ENCODE measurements at places on chromosomes 1 and 21.

DNA sequence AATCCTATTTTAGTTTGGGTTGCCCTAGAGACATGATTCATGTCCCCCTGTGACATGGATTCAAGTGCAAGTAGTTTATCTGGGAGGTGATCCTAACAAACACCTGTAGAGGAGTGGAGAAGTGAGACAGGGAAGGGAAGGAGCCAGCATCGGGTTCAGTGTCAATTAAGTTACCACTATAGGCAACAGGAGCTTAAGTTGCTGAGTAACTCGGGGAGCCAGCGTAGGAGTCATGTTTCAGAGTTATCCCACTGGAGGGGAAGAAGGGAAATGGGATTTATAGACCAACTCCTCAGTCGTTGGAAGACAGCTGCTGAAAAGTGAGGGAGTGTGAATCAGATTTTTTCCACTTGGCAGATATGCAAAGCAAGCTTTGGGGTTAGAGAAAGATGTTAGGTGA, 54.9 kb downstream of the SLC30A7 start:
- DNase-seq, result no peak

DNA sequence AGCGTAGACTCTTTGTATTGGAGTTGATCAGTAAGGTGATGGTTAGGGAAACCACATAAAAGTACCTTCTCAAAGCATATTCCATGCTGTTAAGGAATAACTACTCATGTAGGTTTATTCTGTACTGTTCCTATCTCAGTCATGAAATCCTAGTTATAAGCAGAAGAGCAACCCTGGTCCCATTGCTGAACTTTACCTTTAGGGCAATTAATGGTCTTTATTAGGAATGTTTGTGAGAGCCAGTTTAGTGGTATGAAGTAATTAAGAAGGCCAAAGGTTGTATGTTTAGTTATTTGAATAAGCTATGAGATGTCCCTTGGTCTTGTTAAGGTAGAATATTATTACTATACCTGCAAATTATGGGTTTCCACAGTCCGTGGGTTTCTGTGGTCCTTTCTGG, 44.0 kb downstream of the ACP6 start:
- DNase-seq, result no peak

DNA sequence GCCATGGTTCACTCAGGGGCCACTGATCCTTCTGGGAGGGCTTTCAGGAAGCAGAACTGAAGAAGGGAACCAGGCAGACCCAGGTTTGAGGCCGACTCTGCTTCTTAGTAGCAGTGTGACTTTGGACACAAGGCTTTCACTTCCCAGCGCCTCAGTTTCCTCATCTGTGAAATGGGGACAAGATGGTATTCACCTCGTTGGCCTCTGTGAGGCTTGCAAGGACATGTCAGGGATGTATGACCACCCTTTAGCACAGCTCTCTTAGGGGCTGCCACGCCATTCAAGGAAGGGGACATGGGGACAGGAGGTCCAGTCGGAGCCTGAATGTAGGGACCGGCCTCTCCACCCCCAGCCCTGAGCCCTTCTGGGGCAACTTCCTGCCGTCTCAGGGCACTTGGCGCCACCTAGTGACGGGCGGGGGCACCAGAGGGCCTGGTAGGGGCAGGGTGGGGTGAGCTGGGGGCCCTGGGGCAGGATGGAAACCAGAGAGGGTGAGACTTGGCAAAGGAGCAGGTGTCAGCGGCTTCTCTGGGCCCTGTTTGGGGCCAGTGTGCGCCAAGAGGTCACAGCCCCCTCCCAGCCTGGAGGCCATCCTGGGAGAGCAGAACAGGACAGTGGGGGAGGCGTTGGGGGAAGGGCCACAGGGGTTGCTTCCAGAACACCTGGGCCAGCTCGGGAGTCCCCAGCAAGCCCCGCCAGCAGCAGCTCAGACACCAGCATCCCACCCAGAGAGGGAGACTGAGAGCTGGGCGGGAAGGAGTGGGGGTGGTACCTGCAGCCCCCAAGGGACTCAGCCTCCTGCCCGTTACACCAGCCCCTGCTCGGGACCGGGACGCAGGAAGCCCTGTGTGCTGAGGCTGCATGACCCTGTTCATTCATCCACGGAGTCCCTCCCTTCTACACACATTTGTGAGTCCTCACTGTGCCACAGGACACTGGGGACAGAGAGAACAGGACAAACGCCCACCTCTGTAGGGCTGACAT, 102.5 kb upstream of the TARDBP start:
- peak; percentile 74 for DNase-seq

- no peak for DNase-seq
Observed at GRCh38 chr1:242089911-242090310, 91.0 kb upstream of the MAP1LC3C start.

DNA sequence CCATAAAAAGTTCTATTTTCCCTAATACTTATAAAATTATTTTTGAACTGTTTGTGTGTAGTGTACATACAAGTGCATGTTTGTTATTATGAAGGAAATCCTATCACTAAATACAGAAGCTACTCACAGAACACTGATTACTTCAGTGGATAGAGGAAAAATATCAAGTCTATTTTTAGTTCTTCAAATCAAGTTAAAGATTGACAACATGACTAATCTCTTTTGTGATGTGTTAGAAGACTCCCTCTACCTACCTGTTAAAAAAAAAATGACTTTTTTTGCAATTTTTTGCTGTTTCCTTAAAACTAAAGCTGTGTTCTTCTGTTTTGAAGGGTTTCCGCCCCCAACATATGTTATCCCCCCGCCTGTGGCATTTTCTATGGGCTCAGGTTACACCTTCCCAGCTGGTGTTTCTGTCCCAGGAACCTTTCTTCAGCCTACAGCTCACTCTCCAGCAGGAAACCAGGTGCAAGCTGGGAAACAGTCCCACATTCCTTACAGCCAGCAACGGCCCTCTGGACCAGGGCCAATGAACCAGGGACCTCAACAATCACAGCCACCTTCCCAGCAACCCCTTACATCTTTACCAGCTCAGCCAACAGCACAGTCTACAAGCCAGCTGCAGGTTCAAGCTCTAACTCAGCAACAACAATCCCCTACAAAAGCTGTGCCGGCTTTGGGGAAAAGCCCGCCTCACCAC, 45.5 kb downstream of the NCF2 start:
- DNase-seq, result no peak

DNA sequence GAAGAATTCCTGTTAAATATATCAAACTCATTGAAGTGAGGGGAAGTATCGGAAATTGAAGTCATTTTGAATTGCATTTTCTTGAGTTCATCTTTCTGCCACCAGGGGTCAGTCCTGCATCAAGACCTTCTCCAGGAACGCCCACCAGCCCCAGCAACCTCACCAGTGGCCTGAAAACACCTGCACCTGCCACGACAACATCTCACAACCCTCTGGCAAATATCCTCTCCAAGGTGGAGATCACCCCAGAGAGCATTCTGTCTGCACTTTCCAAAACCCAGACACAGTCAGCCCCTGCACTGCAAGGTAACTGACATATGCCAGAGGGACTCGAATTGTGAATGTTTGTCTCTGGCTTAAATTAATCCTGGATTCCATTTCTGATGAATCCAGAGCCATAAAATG, 22.8 kb upstream of the TARS2 start:
- peak; percentile 66 for DNase-seq

GRCh38 chr1:89025928-89026327, 3.3 kb upstream of the GBP3 start:
- DNase-seq, result no peak

GRCh38 chr1:18693256-18694098, 62.8 kb downstream of the PAX7 start:
- DNase-seq, result no peak

- no peak for DNase-seq
Observed at GRCh38 chr1:223761411-223761810, 49.1 kb downstream of the CAPN2 start.

- DNase-seq, result no peak
Observed at GRCh38 chr1:53600561-53600960, 138.4 kb downstream of the GLIS1 start.

DNA sequence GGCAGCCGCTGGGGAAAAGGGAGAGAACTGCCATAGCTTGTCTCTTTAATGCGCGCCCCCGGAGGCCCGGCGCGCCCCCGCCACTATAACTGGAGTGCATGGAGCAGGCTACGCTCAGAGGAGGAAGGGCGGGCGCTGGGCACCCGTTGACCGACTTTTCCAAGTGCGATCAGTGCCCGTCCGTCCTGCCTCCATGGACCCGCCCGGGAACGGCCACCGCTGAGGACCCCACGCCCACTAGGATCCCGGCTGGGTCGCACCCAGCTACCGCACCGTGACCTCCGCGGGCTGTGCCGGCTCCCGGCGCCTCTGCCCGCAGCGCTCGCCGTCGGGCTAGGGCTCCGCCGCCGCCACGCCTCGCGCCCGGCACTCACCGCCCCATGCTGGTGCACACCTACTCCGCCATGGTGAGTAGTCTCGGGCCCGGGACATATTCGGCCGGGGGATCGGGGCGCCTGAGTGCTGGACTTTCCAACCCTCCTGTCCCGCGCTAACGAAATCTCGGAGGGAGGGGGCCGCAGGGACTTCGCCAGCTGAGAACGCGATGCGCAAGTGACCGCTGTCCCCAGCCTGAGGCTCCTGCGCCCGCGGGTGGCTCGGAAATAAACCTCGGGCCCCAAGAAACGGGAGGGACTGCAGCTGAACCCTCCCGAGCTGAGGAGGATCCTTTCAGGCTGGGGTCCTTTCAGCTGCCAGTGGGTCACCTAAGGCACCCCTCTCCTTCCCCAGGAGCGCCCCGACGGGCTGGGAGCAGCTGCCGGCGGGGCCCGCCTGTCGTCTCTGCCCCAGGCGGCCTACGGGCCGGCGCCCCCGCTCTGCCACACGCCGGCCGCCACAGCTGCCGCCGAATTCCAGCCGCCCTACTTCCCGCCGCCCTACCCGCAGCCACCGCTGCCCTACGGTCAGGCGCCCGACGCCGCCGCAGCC, at the start of gene TFAP2E:
TSS of gene TFAP2E (plus strand) at position 117 of the 927 bp plus-strand sequence. CDS start at position 381, 264 bp downstream.
- no peak for DNase-seq

DNA sequence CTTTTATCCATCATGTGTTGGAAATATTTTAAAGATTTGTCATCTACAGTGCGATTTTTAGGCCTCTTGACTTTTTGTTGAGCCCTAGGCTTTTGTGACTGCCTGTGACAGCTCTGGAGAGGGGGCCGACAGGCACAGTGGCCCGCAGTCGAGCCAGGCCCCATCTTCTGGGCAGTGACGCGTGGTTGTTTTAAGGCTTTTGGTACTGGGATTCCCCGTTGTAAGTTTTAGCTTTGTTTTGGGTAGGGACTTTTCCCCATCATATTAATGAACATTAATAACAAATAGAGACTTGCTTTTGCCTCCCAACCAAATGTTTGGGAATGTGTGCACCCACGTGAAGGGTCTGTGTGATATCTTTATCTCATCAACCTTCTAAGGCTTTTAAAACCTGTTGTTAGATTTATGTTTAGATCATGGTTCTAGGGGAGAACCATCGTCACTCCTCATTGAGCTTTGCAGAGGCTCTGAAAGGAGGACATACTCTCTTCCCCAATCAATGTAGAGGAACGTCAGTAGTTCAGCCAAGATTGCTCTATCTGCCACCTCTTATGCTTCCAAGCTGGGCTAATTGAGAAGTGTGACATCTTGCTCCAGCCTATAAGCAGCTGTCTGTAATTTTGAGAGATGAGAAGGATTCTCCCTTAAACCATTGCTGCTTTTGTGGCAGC, 34.6 kb downstream of the MAPKAPK2 start:
- no peak for DNase-seq

DNA sequence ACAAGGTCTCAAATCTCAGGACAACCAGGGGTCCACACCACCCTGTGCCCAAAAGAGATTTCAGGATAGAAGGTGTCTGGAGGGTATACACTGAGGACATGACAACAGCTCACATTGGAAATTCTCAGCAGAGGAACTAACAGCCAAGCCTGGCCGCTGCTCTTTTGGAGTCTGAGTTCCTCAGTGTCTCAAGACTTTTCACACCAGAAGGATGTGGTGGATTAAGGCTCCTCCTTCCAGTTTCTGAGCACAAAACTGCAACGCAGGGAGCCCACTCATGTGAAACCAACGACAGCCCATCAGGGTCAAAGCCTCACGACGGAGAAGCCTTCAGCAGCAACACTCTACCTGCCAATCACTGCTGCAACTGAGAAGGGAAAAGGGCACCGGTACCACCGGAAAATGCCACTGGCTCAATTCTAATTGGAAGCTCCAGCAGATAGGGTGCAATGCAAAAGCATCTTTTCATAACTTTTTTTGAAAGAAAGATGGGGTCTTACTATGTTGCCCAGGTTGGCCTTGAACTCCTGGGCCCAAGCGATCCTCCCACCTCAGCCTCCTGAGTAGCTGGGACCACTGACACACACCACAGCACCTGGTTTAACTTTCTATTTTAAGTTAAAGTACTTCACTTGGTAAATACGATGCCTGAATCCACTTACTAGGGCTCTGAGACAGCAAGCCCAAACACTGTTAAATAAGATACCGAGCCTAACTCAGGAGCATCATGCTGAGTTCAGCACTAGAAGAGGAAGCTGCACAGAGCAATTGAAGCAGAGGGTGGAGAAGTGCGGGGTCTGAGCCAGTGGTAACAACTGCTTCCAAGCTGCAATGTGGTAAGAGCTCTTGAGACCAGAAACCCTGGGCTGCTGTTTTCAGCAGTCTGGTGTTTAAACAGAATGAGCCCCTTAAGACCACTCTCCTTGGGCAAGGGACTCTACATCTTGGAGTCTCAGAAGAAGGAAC, 7.8 kb downstream of the CAPZB start:
- peak; percentile 44 for DNase-seq

GRCh38 chr1:161359291-161359690, 8.4 kb downstream of the CFAP126 start:
- no peak for DNase-seq

All from activated CD4-positive, alpha-beta T cell treated with anti-CD3 and anti-CD28 coated beads, Interleukin-2, amount 50 U/mL, for 16 hours (primary cell).